ENCODE measurements at places on chromosomes 2 and 18.

DNA sequence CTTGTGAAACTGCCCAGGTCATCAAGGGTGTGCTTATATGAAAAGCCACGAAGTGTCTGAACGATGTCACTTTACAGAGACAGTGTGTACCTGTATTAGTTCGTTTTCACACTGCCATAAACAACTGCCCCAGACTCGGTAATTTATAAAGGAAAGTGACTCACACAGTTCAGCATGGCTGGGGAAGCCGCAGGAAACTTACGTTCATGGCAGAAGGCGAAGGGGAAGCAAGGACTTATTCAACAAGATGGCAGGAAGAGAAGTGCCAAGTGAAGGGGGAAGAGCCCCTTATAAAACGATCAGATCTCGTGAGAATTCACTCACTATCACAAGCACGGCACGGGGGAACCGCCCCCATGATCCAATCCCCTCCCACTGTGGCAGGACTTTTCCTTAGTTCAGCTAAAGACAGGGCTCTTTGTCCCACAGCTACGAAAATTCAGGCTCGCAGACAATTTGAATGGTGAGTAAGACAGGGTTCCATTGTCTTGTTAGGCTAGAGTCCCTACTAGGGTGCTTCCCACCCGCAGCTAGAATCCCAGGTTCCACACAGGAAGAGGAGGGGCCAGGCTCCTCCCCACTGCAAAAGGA is 20.1 kb downstream of the TMEM177 start:
- no peak for DNase-seq

DNA sequence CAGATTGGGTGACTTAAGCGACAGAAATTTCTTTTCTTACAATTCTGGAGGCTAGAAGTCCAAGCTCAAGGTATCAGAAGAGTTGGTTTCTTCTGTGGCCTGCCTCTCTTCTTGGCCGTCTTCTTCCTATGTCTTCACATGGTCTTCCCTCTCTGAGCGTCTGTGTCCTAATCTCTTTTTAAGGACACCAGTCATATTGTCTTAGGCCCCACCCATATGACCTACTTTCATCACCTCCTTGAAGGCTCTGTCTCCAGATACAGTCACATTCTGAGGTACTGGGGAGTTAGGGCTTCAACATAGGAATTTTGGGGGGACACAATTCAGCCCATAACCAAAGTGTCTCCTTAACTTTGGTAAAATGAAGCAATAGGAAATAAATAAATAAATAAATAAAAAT is 110.9 kb upstream of the EPC2 start:
- no peak for DNase-seq

DNA sequence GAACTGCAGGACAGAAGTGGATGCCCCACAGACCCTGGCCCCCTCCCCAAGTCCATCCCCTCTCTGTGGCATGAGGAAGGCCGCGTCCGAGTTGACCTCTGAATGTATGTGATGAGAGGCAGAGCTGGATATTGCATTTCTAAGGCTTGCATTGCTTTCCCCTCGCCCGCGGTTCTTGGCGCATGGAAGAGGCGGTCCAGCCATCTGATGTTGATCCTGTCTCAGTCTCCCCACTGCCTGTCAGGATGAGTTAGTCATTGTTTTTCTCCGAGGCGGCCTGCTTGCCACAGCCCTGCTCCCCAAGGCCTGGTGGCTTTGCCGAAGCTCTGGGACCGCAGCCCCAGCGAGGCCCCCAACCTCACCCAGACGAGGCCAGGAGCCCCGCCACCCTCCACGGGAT is 88.6 kb downstream of the SMAD7 start:
- no peak for DNase-seq

DNA sequence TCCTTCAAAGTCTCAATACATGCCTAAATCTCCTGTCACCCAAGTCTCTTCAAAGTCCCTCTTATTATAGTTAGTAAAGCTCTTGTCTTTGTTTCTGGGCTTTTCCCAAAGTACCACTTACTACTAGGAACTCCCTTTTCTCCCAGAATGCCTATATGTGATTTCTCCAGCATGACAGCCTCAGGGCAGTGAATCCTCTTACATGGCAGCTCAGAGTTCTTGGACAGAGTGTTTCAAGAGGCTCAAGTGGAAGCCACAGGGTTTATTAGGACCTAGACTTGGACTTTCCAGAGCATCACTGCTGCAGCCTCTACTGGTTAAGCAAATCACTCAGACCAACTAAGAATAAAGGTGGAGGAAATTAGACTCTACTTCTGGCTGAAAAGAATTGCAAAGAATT is 98.9 kb downstream of the CSRNP3 start:
- no peak for DNase-seq

- no peak for DNase-seq
Observed at GRCh38 chr2:133986881-133987795, 266.7 kb upstream of the MGAT5 start.

DNA sequence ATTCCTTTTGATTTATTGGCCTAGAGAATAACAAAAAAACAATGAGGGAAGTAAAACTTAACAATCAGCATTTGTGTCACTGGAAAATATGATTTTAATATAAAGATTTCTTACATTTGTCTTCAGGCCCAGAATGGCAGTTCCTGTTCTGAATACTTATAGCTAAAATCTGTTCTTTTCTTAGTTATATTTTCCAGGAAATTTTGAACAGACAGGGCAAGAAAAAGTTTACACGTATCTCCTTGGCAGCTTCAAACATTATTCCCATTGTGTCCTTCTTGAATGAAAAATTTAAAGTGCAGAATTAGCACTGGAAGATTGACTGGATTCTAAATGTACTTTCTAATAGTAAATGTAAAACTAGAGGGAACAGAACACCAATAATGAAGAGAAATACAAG is 1454.0 kb upstream of the PIK3C3 start:
- DNase-seq: no peak

GRCh38 chr2:67824186-67824585 is 238.6 kb downstream of the C1D start:
- DNase-seq: no peak
